Upper lobe of right lung (tissue), 1 donor: ENCODE measurements at places on chromosomes 6 and 20. TPM values are rescaled to one million over a fixed set of nuclear protein-coding genes. Genes with fewer than 3 reads are reported as not detected.

DNA sequence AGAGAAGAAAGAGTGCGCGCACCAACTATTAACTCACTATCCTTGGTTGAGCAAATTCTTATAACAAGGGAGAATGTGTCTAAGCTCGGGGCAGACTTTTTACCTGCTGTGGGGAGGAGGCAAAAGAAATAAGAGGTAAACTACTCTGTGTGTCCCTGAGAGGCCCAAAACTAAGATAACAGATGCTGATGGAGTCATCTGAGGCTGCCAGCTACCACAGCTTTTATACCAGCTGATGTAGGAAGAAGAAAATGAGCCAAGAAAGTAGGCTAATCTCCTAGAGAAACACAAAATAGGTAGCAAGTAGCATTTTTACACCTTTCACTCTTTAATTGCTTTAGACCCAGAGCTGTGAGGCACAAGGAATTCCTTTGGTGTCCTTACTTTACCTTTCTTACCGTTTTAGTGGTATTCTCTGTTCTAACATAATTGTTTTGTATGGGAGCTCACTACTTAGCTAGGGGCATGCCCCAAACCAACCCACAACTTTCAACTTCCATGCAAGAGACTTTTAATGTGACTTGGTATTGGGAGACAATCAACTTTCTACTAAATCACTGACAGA is 27.8 kb upstream of the PIM1 start:
- no peak for DNase-seq
- no peak overlapping the region for H3K4me3 ChIP-seq
- H3K36me3 ChIP-seq, result no peaks in the 10 kb centered on the region
- H3K27me3 ChIP-seq, result no peaks in the 10 kb centered on the region

DNA sequence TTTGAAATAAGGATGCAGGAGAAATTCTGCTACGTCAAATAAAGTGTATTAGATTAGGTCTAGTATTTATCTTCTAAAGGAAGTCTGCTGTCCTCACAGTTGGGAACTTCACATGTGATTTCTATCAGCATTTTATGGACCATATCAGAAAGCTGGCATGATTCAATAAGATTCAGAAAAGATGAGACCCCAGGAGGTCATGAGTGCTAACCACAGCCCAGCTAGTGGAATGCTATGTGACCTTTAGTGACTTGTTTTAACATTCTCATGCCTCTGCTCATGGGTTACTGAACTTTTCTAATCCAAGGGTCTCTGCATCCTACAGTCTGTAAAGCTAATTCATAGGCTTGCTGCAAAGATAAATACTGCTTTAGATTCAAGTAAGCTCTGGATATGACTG is 150.1 kb downstream of the GMPR start:
- peaks cover 15% of the 10 kb centered on the region for H3K4me1 ChIP-seq
- no peak overlapping the region for H3K27ac ChIP-seq
- no peak for DNase-seq
- H3K4me3 ChIP-seq, result no peak overlapping the region
- H3K27me3 ChIP-seq, result no peaks in the 10 kb centered on the region

GRCh38 chr6:130560231-130560630 is 194.4 kb downstream of the TMEM200A start:
- no peaks in the 10 kb centered on the region for H3K27me3 ChIP-seq
- H3K27ac ChIP-seq, result no peak overlapping the region
- no peak overlapping the region for H3K4me3 ChIP-seq
- H3K4me1 ChIP-seq, result no peaks in the 10 kb centered on the region
- no peak for DNase-seq

DNA sequence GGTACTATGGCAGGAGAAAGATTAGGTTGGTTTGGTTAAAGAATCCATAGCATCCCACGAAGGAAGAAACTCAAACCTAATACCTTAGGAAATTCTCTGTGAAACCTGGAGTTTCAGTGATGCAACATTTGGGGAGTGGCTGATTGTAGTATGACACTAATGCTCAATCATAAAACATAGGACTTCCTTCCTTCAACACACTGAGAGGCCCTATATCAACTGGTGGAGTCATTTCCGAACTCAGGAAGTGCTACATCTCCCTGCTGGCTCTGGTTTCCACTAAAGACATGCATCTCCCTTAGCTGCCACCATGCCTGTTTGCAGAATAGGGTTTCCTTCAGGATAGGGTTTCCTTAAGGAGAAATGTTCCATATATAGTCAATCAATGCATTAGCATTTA is 5.2 kb upstream of the MANEA start:
- H3K4me3 ChIP-seq, result no peak overlapping the region
- no peaks in the 10 kb centered on the region for H3K36me3 ChIP-seq

DNA sequence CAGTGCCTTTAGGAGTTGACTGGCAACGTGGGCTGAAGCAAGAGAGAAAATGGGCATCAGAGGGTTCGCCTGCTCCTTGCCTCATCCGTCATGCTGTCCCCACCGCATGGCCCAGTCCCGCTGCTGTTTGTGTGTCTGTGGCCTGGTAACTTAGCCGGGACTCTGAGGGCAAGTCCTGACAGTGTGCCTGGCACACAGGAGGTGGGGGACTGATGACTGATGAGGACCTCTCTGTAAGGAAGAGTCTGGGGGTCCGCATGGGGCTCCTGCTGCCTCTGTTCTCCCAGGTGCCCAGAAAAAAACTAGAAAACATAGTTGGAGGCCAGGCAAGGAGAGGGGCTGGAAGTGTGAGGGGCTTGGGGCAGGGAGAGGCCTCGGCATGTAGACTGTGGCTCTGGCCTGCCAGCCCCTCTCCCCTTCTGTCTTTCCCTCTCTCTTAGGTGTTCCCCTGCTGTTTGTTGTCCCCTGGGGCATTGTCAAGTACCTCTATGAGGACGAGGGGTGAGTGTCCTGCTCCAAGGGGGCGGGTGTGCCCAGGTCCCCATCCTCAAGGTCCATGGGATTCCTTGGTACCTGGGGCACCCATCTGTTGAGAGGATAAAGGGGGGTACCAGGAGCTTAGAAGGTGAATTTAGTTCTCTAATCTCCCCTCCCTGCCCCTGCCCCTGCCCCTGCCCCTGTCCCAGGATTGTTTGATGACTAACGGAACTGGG is 29.5 kb downstream of the GLP1R start:
- no peak overlapping the region for H3K27ac ChIP-seq
- no peak for DNase-seq
- no peak overlapping the region for H3K4me3 ChIP-seq

DNA sequence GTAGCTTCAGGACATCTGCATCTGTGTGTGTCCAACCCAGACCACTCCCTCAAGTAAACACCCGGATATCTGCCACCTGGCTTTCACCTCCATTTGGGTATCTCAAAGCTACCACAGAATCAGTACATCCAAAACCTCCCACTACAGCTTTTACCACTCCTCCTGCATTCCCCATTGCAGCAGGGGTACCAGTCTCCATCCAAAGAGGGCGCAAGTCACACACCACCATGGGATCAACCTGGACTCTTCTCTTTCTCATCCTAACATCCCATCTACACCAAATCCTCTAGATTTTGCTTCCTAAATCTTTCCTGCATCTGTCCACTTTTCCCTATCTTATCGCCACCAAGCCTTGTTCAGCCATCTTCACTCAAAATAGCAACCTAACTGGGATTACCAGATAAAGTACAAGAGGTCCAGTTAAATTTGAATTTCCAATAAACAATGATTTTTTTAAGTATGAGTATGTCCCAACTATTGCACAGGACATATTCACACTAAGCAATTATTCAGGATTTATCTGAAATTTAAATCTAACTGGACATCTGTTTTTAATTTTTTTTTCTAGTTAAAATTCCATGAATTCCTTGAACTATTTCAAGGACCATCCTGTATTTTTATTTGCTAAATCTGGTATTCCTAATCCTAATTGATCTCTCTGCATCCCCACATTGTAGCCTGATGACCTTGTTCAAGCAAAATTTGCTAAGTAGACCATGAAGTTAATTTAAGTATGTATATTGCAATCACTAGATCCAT is 164.3 kb upstream of the MLN start:
- no peaks in the 10 kb centered on the region for H3K4me1 ChIP-seq
- no peaks in the 10 kb centered on the region for H3K36me3 ChIP-seq
- DNase-seq, result no peak
- peaks cover 15% of the 10 kb centered on the region for H3K27me3 ChIP-seq
- no peak overlapping the region for H3K27ac ChIP-seq
- H3K4me3 ChIP-seq, result no peak overlapping the region

DNA sequence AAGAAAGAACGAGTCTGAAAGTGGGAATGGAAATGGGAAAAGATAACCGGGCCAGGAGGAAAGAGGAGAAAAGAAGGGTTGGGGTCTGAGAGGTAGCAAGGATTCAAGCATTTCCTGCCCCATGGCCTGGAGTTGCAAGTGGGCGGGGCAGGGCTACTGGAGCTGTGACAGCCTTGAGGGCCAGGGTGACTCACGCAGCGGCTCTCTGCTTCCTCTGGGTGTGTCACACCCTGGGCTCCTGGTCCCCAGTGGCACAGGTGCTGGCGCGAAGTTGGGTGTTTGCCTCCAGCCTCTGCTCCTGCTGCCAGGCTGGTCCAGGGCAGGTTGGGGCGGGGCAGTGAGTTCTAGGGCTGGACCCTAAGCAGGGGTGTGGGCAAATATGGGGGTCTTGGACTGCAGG is 3.3 kb upstream of the ULBP3 start:
- peak; percentile 94 for DNase-seq
- no peak overlapping the region for H3K4me3 ChIP-seq

GRCh38 chr6:88006557-88006956 is 41.1 kb upstream of the SPACA1 start:
- no peaks in the 10 kb centered on the region for H3K4me1 ChIP-seq
- H3K36me3 ChIP-seq, result no peaks in the 10 kb centered on the region
- H3K27me3 ChIP-seq, result no peaks in the 10 kb centered on the region
- DNase-seq, result no peak
- no peak overlapping the region for H3K4me3 ChIP-seq

GATA5 gene
- 2.5 TPM for total RNA-seq

ARG1 gene
- total RNA-seq, result 1.3 TPM
